ENCODE measurements at places on chromosomes 1 and 21.
A peak's percentile ranks its signal among the peaks of the same experiment; 100 is the strongest.

DNA sequence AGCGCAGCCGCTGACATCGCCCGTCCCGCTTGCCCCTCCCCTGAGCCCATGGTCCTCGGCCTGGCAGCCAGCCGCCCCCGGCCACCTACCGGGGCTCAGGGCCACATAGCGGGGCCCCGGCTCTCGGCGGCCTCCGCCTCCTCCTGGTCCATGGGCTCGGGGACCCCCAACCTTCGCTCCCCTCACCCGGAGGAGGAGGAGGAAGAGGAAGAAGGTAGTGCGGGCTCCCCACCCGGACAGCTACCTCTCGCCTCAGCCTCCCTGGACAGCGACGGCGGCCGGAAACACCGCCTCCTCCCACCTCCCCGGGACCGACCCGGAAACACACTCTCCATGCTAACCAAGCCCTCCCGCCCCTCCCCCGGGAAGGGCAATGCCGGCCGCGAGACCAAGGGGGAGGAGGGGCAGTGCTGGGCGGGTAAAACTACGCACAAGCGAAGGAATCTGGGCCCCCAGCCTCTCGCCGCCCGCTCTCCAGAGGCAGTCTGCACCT, at the start of gene KIAA0319L:
KIAA0319L (minus strand) TSS at position 286 of the 493 bp plus-strand sequence. CDS start 2,912 bp downstream, outside the sequence.
- no peak for DNase-seq

- DNase-seq: no peak
Measured at GRCh38 chr1:3386205-3387002, 68.1 kb upstream of the ARHGEF16 start.

DNA sequence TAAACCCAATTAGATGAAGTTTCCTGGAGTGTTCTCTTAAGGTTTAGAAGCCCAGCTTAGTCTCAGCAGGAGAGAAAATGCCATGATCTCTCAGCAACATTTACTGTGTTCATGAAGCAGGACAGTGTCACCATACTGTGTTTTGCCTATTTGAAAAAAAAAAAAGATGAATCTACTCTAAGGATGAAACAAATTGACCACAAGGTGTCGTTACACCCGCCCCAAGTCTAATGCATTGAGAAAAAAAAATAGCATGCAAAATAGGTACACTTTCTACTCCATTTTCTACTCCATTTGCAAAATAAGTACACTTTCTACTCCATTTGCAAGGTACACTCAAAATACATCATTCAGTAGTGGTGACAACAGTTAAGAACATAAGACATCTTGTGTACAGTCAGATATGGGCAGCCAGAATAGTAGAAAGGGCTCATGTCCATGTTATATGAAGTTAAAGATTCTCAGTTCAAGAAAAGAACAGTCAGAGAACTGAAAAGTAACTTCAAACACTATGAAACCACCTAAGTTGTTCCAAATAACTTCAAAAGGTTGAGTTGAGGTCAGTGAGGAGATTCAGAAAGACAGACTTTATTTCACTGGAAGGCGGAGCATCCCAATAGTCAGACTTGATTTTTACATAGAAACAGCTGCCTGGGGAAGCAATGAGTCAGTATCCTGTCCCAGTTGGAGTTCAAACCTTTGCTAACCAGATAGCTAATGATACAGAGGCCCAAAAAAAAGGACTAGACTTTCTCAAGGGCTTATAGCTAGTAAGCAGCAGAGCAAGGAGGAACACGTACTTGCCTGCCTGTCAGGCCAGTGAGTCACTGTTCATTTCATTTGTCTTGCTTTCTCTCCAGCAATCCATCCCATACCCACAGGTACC, 13.3 kb downstream of the PLPPR5 start:
- DNase-seq: peak; percentile 88

- DNase-seq: no peak
Measured at GRCh38 chr1:17191990-17192242, 13.0 kb upstream of the PADI1 start.

- peak; percentile 27 for DNase-seq
Measured at GRCh38 chr1:50425376-50426107, 2.3 kb upstream of the DMRTA2 start.

- DNase-seq: no peak
Measured at GRCh38 chr1:42046761-42047507, 106.3 kb upstream of the GUCA2B start.

DNA sequence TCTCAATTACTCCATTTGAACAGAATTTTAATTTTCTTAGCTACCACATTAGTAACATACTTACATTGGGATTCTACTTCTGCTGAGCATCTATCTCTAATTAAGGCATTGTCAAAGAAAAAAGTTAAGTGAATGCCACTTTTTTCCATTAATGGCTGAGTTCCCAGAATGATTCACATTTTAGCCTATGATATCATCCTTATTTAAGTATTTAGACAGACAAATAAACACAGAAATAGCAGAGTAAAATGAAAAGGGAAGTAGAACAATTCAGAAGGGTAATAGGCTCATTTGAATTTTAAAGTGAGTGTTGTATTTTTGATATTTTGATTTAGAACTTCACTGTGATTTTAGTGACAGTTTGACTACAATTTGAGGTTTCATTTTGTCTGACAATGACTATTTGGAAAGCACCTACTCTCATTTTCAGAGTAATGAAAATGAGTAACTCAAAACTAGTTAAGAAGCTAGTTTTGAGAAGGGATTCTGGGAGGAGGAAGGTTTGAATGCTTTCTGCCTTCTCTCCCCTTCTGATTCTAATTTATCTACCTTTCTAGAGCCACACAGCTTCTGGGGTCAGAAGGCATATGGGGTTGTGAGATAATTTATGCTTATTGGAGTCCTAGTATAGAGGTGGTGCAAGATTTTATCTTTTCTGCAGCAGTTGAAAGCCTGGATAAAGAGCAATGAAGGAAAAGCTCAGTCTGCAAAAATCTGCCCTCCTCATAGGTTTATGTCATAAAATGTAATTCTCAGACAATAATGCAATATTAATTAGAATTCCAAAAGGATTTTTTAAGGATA, 15.5 kb downstream of the LYPLAL1 start:
- peak; percentile 64 for DNase-seq

- no peak for DNase-seq
Measured at GRCh38 chr1:245987219-245987545, 519.9 kb downstream of the SMYD3 start.

DNA sequence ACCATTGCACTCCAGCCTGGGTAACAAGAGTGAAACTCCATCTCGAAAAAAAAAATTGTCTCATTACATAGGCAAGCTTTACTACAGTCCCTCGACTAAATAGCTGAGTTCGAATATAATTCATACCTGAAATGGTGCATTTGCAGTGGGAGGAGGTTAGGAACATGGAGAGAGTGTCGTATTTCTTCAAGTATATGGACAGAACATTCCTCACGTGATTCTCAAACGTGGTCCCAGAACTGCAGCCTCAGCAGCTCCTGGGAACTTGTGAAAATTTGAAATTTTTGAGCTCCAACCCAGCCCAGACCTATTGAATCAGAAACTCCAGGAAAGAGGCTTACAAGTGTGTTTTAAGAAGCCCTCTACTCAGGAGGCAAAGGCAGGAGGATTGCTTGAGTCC, 7.2 kb downstream of the CDA start:
- DNase-seq: no peak

DNA sequence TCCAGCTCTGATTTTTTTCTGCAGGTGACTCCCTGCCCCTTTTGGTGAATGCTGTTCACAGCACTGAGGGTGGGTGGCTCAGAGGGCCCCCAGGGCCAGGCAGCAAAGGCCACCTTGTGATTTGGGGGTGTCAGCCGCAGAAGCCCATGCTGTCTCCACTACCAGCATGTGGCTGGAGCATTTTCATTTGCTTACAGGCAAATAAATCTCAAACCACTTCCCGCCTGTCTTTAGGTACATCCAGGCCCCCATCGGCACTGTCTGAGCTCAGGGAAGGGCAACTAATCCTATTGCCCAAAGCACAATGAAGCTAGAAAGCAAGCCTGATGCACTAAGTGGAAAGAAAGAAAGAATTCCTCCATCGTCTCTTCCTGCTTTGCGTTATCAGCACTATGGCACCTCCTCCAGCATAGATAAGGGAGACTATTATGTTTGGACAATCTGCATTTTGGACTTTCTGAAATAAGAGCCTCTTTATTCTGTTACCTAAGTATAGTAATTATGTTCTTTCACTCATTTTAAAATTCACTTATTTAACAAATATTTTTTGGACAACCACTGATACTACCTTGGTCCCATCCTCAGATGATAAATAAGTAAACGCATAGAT, 100.5 kb upstream of the TLR5 start:
- no peak for DNase-seq

DNA sequence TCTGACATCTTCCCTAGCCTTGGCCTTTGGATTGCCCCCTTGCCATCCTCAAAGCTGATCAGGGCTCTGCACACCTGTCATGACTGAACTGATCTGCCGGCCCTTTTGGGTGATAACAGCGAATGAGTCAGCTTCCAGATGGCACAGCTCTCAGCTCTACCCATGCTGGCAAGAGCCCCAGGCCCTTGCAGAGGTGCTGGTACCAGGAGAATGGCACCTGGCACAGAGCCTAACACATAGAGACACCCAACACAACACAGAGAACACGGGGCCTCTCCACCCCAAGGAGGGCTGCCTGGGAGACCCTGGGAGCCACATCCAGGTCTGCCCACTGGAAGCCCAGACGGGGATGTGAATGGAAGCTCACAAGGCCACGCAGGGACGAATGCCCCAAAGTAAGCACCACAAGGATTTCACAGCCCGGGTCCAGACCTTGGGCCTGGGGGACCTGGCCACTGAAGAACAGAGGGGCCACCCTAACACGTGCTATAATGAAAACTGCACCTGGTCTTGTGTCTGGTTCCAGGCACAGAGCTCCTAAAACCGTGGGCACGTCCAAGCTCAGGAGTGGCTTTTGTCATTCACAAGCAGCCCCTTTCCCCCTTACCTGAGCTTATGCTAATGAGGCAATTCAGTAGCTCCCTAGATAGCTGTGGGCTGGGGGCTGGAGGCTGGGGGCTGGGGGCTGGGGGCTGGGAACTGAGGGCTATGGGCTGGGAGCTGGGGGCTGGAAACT, 160.5 kb downstream of the NPHP4 start:
- DNase-seq: no peak

GRCh38 chr1:3159121-3159520, 90.1 kb downstream of the PRDM16 start:
- no peak for DNase-seq

GRCh38 chr1:36876990-36877389, 157.3 kb downstream of the GRIK3 start:
- DNase-seq: no peak

- DNase-seq: peak; percentile 21
Measured at GRCh38 chr1:61605607-61606321, 119.2 kb downstream of the TM2D1 start.

GRCh38 chr1:53906121-53906520, 12.1 kb downstream of the DIO1 start:
- DNase-seq: no peak

DNA sequence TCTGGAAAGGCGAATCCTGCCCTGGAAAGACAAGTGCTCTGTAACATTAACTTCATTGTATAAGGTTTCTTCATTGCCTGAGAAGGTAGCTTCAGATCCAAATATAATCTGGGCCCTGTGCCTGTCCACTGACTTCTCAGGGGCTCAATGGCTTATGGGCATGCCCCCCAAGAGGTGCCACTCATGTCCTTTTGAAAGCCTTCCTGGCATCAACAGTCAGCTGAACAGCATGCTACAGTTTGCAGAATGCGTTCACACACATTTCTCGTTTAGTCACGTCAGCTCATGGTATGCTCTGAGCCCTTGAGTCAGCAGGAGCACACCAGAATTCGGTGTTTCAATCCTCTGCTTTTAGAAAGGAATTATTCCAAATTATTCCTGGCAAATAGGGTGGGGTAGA, 23.8 kb downstream of the TMCC2 start:
- no peak for DNase-seq

- peak; percentile 74 for DNase-seq
Measured at GRCh38 chr1:18875107-18875795, 15.8 kb upstream of the TAS1R2 start.

GRCh38 chr1:23869051-23869450, 961 bp upstream of the FUCA1 start:
- DNase-seq: no peak

DNA sequence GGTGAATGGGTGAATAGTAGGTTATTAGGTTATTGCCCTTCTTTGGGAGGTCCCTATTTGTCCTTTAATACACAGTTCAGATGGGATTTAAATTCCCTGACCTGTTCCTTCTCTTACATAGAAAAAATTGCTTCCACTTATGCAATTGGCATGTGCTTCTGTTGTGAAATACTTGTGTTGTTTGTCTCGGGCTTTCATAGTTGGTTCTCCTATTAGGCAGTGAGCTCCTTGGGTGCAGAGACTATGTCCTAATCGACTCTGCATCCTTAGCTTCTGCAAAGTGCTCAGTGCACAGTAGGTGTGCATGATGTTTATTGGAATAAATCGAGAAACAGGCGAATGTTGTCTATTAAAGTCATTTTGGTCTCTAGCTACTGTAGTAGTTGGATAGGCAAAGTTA, 1.3 kb upstream of the PDE4B start:
- no peak for DNase-seq

- DNase-seq: no peak
Measured at GRCh38 chr1:17544776-17545350, 5.4 kb downstream of the ARHGEF10L start.

GRCh38 chr1:239242404-239242803, 144.0 kb upstream of the CHRM3 start:
- no peak for DNase-seq

DNA sequence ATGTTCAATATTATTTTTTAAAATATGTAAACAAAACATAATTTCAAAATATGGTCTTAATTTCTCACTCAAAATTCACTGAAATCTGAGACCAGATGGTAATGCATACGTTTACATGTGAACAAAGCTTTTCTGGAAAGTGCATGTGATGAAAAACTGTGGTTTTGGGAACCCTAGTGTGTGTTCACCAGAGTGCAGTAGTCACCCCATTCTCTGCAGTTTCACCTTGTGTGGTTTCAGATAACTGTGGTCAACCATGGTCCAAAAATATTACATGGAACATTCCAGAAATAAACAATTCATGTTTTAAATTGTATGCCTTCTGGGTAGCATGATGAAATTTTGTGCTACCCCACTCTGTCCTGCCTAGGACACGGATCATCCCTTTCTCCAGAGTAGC, 2021.9 kb downstream of the MRPL39 start:
- no peak for DNase-seq

DNA sequence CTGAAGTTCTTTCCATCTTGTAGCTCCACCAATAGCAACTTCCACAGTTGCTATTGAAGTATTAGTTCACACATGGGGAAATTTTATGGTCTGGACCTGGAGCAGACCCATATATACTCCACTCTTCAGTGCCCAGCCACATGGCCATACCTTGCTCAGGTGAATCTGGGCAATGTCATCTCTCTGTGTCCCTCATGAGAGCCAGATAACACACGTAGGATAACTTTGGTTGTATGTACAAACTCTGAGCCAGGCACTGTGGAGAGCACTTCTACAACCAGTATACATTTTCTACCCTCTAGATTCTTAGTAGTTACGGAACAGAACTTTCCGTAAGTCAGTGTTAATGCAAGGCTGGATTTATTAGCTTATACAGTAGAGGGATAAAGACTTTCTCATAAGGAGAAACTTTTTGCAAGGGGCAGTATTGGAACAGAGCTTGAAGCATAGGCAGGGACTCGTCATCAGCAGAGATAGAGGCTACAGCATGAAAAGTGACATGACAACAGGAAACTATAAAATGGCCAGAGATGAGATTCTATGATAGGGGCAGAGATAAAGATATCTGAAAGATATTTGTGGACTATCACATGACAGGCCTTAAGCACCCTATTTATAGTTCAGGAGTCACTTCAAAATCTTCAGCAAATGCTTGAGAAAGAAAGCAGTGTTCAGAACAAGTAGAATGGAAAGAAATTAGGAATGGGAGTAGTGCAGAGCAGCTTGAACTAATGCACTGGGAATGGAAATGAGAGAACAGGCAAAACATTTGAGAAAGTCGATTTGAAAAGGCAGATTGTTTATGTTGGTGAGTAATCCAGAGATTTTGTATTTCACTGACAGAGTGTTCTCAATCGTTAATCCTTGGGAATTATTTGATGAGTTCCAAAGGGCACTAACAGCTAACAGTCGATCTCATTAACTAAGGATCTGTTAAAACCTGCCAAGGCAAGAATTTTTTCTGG, 481.8 kb downstream of the USP25 start:
- DNase-seq: peak; percentile 9

Data from fibroblast of skin of abdomen (primary cell).